ENCODE measurements at places on chromosomes 3 and 15.

GRCh38 chr3:14133876-14134275 lies 9.0 kb downstream of the TMEM43 start:
- no peak for DNase-seq

DNA sequence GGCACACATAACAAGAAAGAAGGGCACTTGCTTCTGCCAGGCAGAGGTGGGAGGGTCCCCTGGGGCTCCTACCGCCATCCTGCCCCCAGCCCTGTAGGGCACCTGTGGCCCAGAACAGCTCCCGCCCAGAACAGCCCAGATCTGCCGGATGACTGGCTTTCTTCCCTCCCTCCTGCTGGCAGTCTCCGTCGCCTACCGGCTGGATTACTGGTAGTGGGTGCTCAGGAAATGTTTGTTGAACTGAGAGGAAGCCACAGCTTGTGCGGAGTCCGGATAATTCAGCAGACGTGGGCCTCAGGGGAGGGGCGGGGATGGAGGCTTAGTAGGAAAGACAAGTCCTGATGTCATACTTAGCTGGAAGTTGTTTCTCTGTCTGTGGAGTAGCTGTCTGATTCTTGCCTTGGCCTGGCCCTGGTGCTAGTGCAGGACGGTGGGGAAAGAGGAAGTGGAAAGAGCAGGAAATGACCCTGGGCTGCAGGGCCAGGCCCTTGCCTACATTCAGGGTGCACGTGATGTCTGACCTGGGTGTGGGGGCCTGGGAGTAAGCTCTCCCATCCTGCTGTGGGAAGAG lies 6.7 kb downstream of the CCDC9B start:
- no peak for DNase-seq

GRCh38 chr15:91517491-91518200 lies 335.9 kb upstream of the SLCO3A1 start:
- no peak for DNase-seq

GRCh38 chr3:125107363-125107762 lies 51.6 kb upstream of the HEG1 start:
- no peak for DNase-seq

- no peak for DNase-seq
Measured at GRCh38 chr3:74614107-74614967, at the start of gene CNTN3. Gene CNTN3 (minus strand): TSS chr3:74614659. CDS start chr3:74521112, 93,547 bp downstream.

DNA sequence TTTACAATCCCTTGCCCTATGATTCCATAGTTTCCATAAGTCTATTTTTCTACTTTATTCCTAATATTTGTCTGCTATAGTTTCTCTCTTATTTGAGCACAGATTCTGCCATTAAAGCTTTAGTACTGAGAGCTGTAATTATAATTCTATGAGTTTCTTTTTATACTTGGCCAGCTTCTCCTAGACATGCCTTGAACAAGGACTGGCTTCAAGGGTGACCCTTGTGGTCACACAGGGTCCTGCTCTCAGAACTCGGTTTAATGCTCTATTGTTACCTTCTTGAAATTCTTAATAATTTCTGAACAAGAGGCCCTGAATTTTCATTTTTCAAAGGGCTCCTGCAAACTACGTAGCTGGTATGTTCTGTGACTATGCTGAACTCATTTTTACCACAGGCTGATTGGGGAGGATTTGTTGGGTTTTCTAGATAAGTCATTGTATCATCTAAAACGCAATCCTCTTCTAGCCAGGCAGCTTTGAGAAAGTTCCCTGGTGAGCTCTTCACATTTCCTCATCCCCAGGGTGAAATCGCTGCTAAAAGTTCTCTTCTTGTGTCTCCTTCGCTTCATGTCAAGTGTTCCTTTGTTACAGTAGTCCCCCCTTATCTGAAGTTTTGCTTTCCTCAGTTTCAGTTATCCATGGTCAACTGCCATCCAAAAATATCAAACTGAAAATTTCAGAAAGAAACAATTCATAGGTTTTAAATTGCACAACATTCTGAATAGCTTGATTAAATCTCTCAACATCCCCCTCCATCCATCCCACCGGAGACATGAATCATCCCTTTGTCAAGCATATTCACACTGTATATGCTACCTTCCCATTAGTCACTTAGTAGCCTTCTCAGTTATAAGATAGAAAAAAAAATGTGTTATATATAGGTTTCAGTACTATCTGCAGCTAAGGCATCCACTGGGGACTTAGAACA lies 12.6 kb upstream of the PLCL2 start:
- DNase-seq: no peak

- DNase-seq: no peak
Measured at GRCh38 chr3:69178838-69179739, 56.7 kb upstream of the LMOD3 start.

DNA sequence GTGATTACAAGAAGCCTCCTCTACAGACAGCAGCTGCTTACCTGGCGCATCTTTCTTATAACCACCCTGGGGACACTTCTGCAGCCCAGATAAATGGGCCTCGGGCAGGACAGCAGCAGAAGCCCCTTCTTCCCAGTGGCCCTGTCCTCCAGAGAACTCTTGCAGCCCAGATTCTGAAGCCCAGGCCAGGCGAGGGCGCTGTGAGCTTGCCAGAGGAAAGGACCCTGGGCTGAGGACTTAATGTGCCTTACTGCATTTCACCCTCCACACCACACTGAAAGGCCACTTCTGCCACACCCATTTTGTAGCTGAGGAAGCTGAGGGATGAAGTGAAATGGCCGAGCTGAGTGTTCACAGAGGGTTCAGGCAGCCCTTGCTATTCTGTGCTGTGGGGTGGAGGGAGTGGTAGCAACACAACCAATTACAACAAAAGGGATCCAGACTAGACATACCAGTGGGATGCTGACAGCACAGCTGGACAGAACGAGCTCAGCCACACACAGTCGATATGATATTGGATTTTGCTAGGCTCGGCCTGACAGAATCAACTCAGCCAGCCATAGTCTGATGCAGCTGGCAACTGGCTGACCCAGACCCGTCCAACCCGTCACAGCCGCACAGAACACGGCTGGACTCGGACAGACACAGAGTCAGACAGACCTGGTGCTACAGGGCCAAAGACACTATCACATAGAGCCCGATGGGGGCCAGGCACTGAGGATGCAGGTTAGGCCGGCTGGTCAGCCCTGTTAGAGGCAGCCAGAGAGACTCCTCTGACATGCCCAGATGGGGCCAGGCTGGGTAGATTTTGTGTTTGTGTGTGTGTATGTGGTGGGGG lies 7.3 kb downstream of the ACOX2 start:
- DNase-seq: no peak

- no peak for DNase-seq
Measured at GRCh38 chr3:72133329-72134011, 348.5 kb upstream of the PROK2 start.

- no peak for DNase-seq
Measured at GRCh38 chr15:66563126-66563525, 2.7 kb downstream of the LCTL start.

DNA sequence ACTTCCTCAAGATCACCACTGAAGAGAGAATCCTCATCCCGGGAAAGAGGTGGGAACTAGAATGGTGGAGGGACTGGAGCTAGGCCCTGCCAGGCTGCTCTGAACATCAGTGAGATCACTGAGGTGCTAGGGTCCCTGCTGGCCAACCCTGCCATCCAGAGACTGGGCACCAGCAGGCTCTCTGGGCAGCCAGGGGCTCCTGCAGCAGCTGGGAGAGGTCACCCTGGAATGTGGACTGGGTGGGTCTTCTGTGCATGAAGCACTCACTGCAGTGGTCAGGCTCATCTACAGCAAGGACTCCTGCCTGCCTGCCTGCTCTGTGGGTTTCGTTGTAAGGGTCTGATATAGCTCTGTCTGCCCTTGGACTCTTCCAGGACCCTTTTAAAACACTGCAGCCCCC lies 24.9 kb downstream of the ALS2CL start:
- no peak for DNase-seq

GRCh38 chr15:62334536-62334935 lies 169.5 kb upstream of the C2CD4B start:
- no peak for DNase-seq

DNA sequence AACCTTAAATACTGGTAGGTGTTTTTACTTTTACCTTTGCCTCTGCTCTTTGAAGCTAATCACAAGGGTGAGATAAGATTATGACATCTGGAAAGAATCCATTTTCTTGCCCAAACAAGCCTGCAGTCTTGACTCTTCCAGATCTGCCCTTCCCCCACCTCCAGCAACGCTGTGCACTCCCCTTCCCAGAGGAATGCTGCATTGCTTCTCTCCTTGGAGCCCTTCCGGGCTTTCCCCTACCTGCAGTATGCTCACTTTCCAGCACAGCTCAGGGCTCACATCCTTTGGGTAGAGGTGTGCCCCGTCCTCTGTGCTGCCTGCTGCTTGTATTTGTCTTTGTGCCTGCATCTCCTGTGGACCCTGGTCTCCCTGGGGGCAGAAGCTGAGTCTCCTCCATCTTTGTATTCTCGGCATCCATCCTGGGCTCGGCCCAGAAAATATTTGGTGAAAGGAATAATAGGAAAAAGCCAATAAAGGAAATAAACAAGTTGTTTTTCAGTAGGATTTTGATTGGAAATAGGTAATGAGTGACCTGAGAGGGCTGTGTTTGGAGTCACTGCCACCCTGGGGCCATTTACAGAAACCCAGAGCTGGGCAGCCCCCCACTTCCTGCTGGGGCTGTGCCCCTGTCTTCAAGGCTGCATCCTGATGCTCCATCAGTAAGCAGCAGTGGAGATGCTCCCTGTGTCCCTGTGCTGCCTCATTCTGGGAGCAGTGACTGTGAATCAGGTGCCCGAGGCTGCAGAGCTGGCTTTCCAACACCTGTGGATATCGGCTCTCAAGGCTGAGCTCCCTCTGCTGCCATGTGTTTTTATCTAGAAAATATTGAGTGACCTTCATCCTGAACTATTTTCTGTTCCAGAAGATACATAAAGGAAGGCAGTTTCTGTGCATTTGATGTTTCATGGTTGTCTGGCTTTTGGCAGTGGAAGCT lies 117.5 kb downstream of the EEFSEC start:
- no peak for DNase-seq

DNA sequence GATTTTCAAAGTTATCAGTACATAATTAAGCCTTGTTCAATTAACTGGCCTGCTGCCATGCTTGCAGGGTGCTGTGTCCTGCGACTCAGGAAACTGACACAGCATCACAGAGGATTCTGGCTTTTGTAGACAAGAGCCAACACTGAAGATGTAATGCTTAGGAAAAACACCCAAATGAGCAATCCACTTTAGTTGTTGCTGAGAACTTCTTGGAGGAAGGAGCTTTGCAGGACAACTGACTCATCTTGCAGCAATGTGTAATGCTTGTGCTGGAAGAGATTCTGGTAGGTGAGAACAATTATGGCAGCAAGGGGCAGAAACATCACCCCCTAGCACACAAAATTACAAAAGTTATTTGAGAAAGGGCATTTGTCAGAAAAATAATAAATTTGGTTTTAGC lies 67.6 kb downstream of the NLGN1 start:
- no peak for DNase-seq

DNA sequence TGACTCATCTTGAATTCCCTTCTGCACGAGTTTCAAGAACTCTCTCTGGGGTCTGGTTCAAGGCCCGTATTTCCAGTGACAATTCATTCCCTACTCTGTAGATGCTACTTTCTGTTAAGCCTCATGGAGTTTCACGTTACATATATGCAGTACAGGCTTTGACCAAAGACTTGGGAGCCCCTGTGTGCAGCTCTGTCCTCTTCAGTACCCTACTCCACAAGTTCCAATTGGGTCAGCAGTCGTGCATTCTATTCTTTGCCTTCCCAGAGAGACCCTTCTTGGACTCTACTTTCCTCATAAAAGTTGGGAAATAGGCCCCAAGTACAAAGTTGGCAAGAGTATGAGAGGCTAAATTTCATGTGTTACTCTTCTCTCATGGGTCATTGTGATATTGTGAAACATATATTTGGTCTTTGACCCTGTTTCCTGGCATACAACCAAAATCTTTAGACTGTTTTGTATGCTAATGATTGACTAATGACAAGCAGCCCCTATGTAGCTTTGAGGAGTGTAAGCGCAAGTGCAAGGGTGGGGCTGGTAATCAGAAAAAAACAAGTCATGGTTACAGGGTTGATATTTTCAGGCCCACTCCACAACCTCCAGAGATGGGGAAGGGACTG lies 15.0 kb upstream of the CCDC50 start:
- DNase-seq: no peak

GRCh38 chr3:56919797-56920195 lies 118.0 kb upstream of the ARHGEF3 start:
- DNase-seq: no peak

DNA sequence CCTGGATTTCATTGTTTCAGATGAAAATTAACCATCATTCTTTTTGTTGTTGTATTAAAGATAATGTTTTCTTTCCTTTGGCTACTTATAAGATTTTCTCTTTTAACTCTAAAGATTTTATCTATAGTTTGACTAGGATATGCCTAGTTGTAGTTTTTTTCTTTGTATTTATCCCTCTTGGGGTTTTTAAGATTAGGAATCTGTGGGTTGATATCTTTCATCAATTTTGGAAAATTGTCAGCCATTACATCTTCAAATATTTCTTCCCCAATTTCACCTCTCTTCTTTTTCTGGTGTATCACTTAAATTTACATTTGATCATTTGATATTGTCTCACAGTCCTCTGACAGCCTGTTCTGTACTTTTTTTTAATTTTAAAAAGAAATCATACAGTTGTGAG lies 32.5 kb upstream of the LIMD1 start:
- DNase-seq: no peak

GRCh38 chr3:46664188-46664970 lies 29.1 kb downstream of the ALS2CL start:
- no peak for DNase-seq

- DNase-seq: no peak
Measured at GRCh38 chr3:108125550-108126071, 34.8 kb upstream of the CD47 start.

DNA sequence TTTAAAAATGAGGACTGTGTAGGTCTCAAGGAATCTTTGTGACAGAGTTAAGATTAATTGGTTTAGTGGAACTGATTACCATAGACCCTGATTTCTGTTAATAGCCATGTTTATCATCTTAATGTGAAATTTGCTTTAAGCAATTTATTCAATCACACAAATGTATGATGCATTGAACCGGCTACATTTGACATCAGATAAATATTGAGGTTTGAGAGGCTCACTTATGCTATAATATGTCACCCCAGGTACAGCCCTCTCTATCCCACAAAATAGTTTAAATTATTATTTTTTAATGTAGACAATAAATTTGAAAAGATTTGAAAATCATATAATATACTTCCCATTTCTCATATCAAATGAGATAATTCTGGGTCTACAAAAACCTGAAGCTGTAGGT lies 413.3 kb downstream of the NAALADL2 start:
- DNase-seq: no peak

DNA sequence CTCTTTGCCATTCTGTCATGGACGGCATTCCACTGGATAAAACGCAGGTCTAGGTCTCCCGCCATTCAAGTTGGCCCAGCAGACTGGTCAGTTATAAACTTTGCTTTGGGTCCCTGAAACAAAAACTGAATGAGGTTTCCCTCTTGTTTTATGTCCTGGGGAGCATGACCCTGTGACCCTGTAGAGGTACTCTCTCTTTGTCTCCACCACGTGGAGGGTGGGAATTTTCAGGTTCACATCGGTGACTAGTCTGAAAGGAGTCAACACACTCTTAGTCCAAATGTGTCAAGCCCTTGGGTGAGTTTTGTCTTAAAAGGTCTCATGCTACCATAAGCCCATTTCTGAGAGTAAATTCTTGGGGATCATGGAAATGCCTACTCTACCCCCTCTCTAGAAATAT lies 139.9 kb downstream of the PLCH1 start:
- DNase-seq: no peak
